ENCODE measurements at places on chromosomes 6 and 20.

DNA sequence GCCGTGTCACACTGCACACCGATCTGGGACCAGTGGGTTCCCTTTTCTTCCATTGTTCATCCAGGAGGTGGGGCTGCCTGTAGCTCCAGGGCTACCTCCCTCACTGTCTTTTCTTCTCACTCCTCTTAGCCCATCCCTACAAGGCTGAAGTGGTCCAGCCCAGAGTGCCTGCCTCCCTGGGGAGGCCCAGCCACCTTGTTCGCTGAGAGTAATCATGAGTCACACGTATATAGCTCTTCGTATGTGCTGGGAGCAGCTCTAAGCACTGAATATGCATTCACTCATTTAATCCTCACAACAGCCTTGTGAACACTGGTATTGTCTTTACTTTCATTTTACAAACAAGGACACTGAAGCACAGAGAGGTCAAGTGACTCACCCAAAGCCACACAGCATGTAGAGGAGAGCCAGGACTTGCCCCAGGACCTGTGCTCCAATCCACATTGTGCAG is 14.7 kb upstream of the CCDC167 start:
- no peak for DNase-seq

DNA sequence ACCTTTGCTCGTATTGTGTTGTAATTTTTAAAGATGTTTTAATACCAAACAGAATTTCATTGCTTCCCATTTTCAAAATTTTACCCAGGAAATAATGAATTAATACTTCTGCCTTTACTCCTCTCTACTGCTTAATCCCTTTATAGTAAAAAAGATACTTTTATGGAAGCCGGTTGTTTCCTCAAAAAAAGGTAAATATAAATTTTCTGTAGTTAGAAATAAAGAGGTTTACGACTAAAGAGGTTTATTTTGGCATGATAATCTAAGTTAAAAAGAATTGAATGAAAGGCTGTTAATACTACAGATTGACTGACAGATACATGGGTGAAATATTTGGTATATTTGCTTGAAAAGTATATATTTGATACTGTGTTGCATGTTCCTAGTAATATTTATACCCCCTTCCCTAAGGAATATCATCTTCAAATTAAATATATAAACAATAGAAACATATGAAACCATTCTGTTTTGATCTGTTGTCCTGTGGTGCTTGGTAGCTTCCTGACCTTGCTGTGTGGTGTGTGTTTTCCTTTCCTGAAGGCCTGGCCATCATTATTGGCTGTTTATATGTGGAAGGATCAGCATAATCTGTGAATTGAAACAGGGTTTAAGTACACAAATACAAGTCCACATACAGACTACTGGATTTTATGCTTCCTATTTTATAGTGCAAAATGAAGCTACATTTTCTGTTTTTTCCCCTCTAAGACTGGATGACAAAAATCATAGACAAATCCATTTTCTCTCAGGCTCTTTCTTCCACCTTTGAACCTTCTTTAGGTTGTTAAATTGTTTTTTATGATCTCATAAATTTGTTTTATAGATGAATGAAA is 2.3 kb downstream of the LIN28B start:
- no peak for DNase-seq

- no peak for DNase-seq
These were observed 117.2 kb downstream of the SYCP2 start for GRCh38 chr20:59816146-59816738.

- DNase-seq, result no peak
These were observed at the start of gene CD93 for GRCh38 chr20:23086056-23086566. TSS of gene CD93 (minus strand) at chr20:23086324. CDS start at chr20:23086192, 132 bp downstream.

DNA sequence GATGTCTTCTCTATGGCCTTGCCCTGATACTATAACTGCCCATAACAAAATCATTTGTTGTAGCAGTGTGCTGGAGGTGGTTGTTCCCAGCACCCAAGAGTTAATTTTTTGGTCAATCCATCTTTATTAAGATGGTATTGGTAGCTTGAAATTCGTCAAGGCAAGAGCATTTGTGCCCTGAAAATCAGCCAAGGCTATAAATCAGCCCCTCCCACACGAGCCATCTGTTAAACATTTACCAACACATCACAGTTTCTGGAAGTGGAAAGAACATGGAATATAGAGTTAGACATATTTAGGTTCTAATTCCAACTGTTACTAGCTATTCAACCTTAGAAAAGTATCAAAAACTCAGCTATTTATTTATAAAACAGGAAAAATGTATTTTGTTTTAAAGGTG is 888.4 kb upstream of the GJE1 start:
- DNase-seq, result no peak

GRCh38 chr20:5835321-5835821 is 85.2 kb downstream of the SHLD1 start:
- DNase-seq, result no peak

GRCh38 chr20:60048634-60049521 is 90.7 kb downstream of the CDH26 start:
- DNase-seq, result no peak

DNA sequence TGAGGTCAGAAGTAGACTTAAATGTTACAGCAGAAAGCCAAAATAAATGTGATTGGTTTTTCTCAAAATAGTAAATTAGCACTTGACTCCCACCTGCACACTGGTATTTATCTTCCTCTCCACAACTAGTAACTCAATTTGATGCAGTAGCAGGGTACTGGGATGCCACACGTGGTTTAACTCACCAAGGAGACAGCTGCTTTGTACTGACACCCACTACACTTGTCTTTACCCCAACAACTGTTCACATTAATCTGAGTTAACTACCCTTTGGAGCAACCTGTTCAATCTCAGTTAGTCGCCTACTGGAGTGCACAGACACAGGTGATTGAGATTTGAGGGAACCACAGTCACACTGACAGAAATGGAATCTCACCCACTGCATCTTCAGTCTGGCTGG is 242.1 kb downstream of the PRKN start:
- DNase-seq, result no peak

GRCh38 chr6:135397172-135397952 is 100.2 kb downstream of the AHI1 start:
- DNase-seq, result no peak

DNA sequence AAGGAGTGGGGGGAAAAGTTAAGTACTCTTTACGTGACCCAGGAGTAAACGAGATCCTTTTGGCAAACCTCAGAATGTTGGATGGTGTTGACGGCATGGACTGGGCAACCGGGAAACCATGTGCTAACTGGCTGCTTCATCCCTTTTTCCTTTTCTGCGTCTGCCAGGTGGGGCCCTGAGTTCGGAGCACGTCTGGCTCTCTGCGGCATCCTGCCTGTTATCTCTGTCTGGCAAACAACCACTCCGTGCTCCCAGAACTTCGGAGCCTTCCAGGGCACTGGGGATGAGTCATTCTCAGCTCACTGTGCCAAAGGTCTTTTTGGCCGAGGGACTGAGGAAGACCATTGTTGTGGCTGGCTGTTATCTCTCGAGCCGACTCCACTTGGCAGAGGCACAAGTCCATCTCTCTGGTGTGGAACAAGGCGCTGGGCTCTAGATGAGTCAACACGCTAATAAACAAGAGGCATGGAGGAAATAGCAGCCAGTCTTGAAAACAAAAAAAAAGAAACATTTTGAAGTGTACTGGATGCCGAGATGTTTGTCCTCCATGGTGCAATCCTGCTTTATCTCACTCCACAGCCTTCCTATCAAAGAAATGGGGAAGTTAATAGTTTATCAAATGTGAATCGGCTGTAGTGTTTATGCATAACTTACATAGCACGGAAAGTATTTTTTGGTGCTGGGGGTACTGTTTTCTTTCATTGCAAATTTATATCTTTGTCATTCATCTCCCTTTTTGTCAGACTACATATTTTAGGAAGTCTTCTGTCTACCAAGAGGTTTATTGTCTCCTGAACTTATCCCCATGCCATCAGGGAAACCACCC is 64.6 kb upstream of the TXNDC5 start:
- DNase-seq, result peak; percentile 32

DNA sequence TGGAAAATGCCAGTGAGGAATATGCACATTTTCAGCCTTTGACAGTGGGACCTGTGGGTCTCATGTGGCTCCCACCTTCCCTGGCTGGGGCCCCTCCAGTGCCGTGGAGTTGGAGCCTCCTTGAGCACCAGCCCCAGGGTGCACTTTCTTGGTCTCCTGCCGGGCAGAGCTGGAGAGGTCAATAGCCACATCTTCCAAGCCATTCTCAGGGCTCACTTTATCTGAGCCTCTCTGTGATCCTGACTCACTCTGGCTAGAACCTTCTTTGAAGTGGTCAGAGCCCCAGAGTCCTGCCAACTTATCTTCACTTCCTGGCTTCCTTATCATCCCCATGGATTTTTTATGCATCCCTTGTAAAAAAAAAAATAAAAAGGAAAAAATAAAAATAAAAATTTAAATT is 5.7 kb downstream of the VSX1 start:
- DNase-seq, result no peak

DNA sequence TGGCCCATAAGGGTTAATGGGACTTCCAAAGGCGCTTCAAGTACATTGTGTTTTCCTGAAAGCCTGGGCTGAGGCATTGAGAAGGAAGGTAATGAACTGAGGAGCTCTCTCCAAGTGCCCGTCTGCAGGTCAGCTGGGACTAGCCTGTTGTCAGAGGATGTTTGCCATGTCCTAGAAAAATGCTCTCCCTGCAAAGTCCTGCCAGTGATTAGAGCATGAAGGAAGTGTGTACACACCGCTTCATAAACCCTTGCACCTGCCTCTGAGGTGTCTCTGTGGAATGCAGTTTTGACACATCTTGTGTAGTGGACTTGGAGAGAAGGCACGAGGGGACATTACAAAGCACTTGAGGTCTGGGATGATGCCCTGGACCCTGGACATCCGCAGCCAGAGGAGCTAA is 506.7 kb downstream of the KIF16B start:
- DNase-seq, result peak; percentile 21

DNA sequence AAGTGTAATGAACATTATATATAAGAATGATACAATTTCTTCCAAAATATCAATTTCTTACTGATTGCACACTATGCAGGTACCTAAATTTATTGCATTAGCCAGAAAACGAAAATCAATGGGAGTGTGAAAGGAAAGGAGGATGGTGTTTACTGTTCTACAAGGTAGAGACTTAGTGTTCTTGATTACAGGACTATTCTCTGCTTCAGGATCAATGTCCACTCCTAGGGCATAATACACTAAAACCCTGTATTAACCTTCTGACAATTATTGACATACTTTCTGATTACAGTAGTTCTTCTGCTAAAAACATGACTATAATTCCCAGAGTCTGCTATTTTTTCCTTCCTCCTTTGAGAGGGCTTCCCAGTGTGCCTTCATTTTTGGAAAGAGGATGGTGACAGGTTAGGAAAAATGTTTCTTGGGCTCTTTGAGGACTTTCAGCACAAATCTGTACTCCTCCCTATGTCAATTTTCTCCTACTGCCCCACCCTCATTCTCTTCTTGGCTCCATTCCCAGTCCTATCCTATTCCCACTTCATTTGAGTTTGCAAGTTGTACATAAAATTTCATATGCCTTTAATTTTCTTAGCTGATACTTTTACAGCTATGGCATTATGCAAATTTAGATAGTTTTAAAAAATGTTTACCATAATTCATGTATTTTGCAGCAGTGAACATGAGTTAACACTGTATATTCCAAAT is 278.9 kb downstream of the CENPW start:
- DNase-seq, result no peak

DNA sequence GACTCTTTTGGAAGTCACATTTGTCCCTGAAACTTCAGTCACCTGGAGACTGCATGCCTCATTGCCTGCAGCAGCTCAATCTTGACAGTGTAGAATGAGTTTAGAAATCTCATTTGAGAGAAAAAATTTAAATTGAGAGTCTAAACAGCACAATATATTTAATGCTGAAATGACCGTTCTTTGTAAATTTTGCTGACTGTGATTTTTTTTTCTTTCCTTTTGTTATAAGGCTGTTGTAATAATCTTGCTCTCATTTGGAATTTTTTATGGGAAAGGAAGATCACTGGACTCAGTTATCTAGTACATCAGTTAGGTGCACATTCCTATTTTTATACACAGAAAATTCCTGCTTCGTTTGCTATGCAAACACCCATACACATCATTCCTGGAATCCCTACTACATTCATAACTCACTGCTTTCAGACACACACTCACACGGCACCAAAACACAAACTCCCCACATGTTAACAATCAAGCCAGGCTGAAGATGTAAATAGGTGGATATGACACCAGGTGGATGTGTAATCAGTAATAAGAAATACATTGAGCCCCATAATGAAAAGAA is 43.8 kb downstream of the PTCHD4 start:
- no peak for DNase-seq

- DNase-seq, result no peak
These were observed 10.6 kb downstream of the RPS10 start for GRCh38 chr6:34414999-34415858.

- DNase-seq, result peak; percentile 89
These were observed 13.8 kb downstream of the CCN5 start for GRCh38 chr20:44728801-44729443.

- DNase-seq, result peak; percentile 61
These were observed 1.2 kb downstream of the ARFGAP1 start for GRCh38 chr20:63273635-63274380.

GRCh38 chr6:7639427-7639826 is 49.4 kb downstream of the SNRNP48 start:
- no peak for DNase-seq

DNA sequence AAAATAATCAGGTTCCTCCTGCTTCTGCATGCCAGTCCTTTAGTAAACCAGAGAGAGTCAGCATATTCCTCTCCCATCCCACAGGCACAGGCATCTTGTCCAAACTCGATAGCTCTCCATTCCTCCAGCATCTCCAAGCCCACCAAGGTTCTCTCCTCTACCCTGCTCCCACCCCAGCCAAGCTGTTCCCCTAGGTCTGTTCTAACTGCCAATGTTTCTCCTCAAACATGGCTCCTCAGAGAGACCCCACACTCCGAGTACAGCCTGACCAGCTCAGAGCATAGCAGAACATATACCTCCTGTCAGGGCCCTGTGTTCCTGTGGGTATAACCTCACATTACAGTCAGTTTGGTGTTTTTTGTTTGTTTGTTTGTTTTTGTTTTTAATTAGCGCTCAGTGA is 177.8 kb downstream of the VEGFA start:
- no peak for DNase-seq

GRCh38 chr20:37755665-37756064 is 61.8 kb downstream of the CTNNBL1 start:
- no peak for DNase-seq

DNA sequence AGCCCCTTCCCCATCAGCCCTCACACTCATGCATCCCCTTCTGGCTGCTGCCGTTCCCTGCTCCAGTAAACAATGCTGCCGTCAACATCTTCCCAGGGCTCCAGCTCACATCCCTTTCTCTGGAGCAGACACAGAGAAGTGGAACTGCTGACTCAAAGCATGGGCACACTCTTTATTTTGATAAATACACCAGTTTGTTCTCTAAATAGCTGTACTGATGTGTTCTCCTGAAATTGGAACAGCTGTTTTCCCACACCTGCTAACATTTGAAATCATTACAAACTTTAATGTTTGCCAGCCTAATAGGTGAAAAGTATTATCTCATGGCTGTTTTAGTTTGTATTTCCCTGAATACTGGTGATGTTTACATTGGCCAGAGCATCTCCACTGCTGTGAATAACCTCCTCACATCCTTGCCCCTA is 102.1 kb upstream of the NXT1 start:
- DNase-seq, result no peak

GRCh38 chr6:31877651-31878161 is 1.1 kb downstream of the SLC44A4 start:
- no peak for DNase-seq
